ENCODE measurements at places on chromosomes 2 and 18.

DNA sequence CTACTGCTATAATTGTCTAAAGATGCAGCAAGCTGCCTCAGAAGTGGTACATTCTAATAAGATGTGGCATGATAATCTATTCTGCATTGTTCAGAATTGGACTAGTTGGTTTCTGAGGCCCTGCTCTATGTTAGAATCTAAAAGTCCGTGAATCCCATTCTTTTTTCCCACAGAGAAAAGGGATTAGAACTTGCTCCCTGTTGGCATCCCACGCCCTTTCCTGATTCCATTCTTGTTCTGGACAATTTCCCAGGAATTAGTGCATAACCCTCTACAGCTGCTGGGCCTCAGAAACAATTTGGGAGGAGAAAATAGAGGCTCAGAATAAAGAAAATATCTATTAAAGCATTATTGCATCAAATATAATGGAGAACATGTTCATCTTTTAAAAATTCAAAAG is 282.7 kb downstream of the NRXN1 start:
- DNase-seq = no peak

GRCh38 chr18:9782073-9782857 is 74.2 kb downstream of the RAB31 start:
- no peak for DNase-seq

GRCh38 chr2:126664639-126665038 is 8.7 kb downstream of the GYPC start:
- DNase-seq = no peak

- DNase-seq = no peak
Observed at GRCh38 chr2:201661366-201661765, 18.1 kb upstream of the TMEM237 start.

- no peak for DNase-seq
Observed at GRCh38 chr2:137185378-137186078, 420.2 kb downstream of the THSD7B start.

GRCh38 chr18:44859263-44859662 is 178.6 kb downstream of the SETBP1 start:
- no peak for DNase-seq

DNA sequence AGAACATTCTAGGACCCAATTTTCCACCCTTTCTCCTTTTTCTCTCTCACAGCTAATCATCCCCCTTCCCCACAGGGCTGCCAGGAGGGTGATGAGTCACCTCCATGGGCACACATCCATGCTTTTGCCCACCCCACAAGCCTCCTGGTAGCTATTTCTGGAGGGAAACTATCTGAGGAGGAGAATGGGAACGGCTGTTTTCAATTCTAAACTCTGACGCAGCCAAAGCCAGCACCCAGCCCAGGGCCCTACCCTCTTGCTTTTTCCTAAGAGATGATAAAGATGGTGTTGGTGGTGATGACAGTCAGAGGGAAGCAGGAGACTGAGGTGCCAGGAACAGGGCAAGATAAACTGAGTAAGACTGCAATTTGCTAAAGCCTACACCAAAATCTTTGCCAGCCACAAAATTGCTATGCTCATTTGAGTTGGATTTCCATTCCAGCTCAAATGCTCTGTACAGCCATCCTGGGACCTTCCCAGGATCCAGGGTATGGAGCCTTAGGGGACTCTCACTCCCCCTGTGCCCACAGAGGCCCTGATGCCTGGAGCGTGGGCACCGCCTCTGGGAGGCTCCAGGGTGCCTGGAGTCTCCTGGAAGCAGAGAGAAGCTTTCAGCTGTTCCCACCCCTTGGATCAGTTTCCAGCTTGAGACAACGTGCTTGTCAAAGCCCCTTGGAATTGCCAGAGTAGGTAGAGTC is 62.0 kb upstream of the FZD7 start:
- DNase-seq = no peak

DNA sequence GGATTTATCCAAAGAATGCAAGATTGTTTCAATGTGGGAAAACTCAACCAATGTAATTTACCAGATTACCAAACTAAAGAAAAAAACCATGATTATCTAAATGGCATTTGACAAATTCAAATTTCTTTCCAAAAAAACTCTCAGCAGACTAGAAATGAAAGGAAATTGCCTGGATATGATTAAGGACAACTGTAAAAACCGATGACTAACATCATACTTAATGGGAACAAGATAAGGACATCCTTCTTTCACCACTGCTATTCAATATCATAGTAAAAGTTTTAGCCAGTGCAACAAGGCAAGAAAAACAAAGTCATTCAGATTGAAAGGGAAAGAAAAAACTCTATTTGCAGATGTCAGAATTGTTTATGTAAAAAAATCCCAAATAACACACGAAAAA is 4.4 kb upstream of the CCDC150 start:
- no peak for DNase-seq

- no peak for DNase-seq
Observed at GRCh38 chr2:205574001-205574400, 108.3 kb upstream of the NRP2 start.

DNA sequence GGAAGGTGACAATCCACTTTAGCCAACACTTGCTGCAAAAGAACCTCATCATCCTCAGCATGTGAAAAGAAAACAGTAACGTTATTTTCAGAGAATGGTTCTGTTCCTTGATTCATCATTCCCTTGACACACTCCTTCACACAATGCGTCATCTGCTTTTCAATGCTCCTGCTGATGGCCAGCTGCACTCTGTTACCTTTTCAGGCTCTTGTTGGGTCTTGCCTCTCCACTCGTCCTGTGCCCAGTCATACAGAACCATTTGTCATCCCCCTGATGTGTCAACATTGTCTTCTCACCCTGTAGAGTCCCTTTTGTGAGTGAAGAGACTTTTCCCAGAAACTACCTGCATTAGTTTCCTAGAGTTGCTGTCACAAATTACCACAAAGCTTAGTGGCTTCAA is 12.2 kb upstream of the DTNA start:
- no peak for DNase-seq

- no peak for DNase-seq
Observed at GRCh38 chr2:62854600-62855514, 149.3 kb downstream of the EHBP1 start.

DNA sequence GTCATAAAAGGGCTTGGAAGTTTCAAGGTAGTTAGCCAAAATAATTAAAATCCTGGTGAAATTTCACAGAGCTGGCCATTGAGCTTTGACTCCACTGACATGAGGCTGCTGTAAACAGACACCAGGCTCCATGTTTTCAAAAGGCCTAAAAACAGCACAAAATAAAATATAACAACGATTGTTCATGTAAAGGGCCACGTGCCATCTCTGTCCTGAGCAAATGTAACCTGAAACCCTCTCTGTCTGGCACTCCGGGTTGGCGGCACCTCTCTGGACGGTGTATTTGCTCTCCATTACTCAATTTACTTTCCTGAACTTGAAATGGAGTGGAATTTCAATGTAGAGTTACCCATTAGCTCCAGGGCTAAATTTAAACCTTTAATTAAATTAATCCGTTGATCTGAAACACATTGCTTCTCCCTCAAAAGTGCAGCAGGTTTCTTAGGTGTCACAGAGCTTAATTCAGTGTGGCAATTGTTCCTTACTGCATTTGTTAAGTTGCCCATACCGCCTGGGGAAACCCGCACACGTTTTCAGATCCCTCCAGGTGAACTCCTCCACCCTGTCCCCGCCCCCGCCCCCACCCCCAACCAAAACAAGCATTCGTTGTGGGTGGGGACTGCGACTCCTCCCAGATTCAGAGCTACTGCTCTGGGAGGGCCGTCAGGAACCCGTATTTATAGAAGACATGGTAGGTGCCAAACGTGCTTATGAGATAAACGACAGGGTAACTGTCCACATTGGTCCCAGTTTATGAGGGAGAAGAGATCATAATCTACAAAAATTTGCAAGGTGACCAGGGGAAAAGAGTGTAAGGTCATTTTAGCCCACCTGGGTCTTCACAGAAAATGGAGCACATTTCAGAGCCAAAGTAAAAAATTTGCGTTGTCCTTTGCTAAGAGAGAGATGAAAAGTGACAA is 1.2 kb upstream of the CABLES1 start:
- DNase-seq = no peak

DNA sequence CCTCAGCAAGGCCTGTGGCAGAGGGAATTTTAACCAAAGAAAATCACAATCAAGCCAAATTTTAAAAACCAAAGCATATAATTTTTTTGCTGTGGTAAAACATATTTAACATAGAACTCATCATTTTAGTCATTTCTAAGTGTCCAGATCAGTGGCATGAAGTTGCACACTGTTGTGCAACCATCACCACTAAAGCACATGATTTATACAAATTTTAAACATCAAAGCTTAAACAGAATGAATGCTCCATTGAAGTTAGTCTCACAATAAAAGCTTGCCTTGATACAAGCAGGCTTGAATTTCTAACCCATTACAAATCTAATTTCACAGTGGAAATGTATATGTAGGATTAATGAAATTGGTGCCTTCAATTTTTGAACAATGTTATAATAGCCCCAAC is 31.2 kb downstream of the FTCDNL1 start:
- DNase-seq = no peak

DNA sequence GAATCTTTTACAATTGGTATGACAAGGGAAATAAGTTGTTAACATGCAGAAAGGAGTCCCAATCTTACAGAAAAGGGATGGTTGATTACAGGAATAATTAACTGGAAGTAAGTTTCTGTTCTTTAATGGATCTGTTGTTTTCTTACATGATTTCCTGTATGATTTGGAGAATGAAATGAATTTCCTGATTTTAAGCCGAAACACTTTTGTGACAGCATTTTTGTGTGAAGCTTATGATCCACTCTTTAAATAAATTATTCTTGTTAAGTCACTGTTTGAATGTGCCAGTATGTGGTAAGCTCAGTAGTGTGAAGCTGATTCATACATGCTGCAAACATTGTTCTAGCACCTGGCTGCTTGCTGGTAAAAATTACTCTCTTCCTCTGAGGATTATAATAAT is 516.2 kb downstream of the DCDC2C start:
- no peak for DNase-seq

- DNase-seq = no peak
Observed at GRCh38 chr2:221555494-221555846, 16.6 kb downstream of the EPHA4 start.

DNA sequence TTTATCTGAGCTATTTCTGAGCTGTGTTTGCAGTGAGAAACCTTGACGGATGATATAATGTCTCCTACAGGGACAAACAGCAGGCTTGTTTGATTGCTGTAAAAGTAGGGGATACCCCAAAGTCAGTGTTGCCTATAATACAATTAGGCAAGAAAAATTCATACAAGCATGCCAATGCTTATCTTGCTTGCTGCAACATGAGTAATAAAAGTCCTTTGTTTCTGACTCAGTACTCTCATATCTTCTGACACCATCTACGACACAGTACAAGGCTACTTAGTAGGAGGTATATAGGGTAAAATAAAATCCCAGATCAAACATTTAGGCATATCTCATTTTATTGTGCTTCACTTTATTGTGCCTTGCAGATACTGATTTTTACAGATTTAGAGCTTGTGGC is 33.0 kb downstream of the ERBB4 start:
- DNase-seq = no peak

DNA sequence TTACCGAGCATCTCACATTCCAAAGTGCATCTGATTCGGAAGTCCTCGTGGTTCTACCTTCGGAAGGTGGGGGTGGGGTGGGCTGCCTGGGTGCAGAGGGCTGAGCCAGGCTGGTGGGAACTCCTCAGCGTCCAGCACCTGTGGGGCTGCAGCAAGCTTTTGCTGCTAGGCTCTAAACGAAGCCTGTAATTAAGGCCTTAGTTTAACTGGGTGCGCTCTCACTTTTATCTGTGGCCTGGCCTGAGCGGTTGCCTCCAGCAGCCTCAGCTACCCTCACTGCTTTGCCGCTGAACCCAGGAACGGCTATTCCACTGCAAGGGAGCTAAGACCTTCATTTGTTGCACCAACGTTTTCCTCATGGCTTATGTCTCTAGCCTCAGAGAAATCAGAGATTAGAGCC is 48.4 kb downstream of the TMEM17 start:
- no peak for DNase-seq

DNA sequence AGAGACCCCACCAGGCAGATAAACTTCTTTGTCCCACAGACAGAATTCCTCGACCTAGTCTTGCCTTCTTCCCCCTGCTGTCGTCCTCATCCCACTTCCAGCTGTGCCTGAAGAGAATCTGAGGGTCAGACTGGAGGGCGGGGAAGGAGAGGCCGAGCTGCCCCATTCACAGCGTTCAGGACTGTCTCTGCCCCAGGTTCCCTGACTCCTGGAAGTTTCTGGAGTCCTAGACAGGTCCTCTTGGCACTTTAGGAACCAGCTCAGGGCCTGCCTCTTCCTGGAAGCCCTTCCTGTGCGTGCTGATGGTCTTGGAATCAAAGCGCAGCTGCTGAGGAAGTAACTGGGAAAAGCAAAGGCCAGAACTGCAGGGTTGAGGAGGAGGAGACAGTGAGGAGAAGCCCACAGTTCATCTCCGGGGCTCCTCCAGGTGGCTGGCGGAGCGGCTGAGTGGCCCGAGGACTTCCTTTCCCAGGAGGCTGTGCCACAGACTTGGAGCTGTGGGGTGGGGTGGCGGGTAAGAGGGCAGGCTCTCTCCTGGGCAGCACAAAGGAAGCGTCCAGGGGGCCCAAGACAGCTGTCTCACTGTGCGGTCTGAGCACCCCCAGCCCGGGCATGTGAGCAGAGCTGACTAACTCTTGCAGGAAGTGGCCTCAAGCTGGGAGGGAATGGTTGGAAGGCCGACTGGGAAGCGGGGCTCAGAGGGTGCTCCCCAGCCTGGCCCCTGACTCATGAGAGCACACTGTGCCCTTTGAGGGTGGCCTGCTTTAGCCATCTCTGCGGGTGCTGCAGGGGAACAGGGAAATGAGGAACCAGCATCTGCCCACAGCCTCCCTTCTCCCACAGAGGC is 39.5 kb downstream of the SDC1 start:
- DNase-seq = no peak

DNA sequence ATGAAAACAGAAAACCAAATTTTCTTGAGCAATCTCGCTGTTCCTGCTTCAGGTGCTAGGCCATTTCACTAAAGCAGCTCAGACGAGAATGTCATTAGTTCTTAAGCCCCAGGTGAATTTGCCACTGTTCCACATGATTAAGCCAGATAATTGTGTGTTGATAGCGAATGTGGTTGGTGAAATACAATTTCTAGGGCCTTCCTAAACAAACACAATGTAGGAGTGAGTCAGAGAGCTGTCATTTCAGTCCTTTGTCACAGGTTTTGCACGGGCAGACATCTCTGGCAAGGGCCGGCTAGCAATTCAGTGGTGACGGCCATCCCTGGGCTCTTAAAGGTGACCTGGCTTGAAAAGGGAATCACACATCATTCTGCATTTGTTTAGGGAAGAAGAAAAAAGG is 170.7 kb downstream of the TMEM182 start:
- DNase-seq = no peak

- no peak for DNase-seq
Observed at GRCh38 chr18:80218341-80219227, 28.7 kb downstream of the PARD6G start.

GRCh38 chr18:45527891-45528290 is 87.4 kb upstream of the SLC14A2 start:
- no peak for DNase-seq
